Activated naive CD4-positive, alpha-beta T cell treated with anti-CD3 and anti-CD28 coated beads, Interleukin-2, amount 10 ng/mL, durations not matched to agents 5 hours and 36 hours (primary cell): ENCODE measurements at places on chromosomes 12 and 14. TPM values are rescaled to one million over a fixed set of nuclear protein-coding genes. Genes with fewer than 3 reads are reported as not detected.

SAMD15 gene
- 0.26 TPM for total RNA-seq

AQP6 gene
- total RNA-seq, result not detected

CFAP251 gene
- 1.6 TPM for total RNA-seq

HRK gene
- not detected for total RNA-seq

RPGRIP1 gene
- total RNA-seq, result not detected

ALX1 gene
- not detected for total RNA-seq

POTEM gene
- total RNA-seq, result not detected

MYH6 gene
- total RNA-seq, result not detected

MOK gene
- total RNA-seq, result 0.82 TPM

PAPOLA gene
- 151 TPM for total RNA-seq

ZNF384 gene
- total RNA-seq, result 84.8 TPM

PLEKHH1 gene
- total RNA-seq, result 0.53 TPM

WASHC4 gene
- 43.5 TPM for total RNA-seq

DIO3 gene
- not detected for total RNA-seq

SPX gene
- 0.20 TPM for total RNA-seq

LRRC43 gene
- not detected for total RNA-seq

RAD9B gene
- 0.89 TPM for total RNA-seq

PLXNC1 gene
- 46.8 TPM for total RNA-seq

LMO3 gene
- not detected for total RNA-seq

LTB4R gene
- 24.9 TPM for total RNA-seq

ORMDL2 gene
- 55.7 TPM for total RNA-seq

C12orf56 gene
- not detected for total RNA-seq

AMHR2 gene
- total RNA-seq, result not detected

COX6A1 gene
- 266 TPM for total RNA-seq

OLR1 gene
- not detected for total RNA-seq

DBX2 gene
- total RNA-seq, result not detected

SERPINA9 gene
- not detected for total RNA-seq

TMEM132D gene
- total RNA-seq, result not detected

CCDC38 gene
- total RNA-seq, result 0.18 TPM

SCN8A gene
- total RNA-seq, result 0.43 TPM

PAN2 gene
- 82.8 TPM for total RNA-seq

FGD6 gene
- 0.60 TPM for total RNA-seq

TMEM119 gene
- 0.53 TPM for total RNA-seq

KRT2 gene
- not detected for total RNA-seq
